EH (cell line): ENCODE measurements at places on chromosomes 1 and 21.
A peak's percentile ranks its signal among the peaks of the same experiment; 100 is the strongest.

- peak; percentile 27 for DNase-seq
Measured at GRCh38 chr1:199279067-199279466, 640.2 kb downstream of the PTPRC start.

DNA sequence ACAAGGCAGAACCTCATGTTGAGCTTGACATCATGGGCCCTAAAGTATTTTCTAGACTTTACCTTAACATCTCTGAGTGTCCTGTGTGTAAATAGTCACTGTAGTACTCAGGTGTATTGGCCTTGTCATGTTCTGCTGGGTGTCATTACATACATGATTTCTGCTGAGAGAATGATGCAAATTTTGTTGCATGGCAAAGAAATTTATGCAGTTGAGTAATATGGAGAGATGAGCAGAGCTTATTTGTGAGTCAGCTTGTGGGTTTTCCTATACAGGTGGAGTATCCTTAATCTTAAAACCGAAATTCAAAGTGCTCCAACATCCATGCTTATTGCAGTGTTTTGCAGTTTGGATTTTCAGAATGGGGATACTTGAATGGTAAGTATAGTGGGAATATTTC lies 36.6 kb downstream of the RGL1 start:
- no peak for DNase-seq

- no peak for DNase-seq
Measured at GRCh38 chr21:45158491-45159423, 84.4 kb downstream of the ADARB1 start.

DNA sequence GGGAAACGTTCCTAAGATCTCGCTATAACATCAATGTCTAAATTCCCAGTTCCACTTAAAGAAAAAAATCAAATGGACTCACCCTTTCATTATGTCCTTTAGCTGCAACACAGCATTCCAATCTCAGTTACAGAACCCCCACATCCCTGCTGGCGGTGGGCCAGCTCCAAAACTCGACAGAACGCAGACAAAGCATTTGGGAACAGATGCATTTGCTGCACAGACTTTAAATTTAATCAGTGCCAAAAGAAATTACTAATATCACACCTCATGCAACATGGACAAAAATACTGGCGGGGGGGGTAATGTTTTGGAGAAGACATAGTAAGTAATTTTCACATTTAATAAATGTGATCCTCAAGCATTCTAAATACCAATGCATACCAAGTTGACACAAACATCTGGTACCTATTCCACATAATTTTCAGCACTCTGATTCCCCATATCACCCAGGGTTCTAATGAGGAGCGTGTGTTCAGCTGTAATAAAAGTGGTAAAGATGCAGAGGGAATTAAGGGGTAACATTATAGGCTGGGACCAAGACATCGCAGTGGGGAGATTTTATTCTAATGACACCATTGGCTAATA lies 79.7 kb downstream of the TGFBR3 start:
- no peak for DNase-seq

- peak; percentile 37 for DNase-seq
Measured at GRCh38 chr1:89698624-89699023, 65.7 kb downstream of the LRRC8C start.

GRCh38 chr1:54969879-54970278 lies 10.5 kb upstream of the TMEM61 start:
- no peak for DNase-seq

DNA sequence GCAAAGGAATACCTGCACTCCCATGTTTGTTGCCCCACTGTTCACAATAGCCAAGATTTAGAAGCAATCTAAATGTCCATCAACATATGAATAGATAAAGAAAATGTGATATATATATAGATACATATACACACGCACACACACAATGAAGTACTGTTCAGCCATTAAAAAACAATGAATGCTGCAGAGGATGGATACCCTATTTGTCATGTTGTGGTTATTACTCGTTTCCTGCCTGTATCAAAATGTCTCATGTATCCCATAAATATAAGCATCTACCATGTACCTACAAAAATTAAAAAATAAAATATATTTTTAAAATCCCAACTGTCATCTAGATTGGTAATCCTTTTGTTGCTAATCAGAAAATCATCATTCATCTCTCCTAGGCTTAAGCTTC lies 634.8 kb upstream of the ADGRL2 start:
- DNase-seq: peak; percentile 25

DNA sequence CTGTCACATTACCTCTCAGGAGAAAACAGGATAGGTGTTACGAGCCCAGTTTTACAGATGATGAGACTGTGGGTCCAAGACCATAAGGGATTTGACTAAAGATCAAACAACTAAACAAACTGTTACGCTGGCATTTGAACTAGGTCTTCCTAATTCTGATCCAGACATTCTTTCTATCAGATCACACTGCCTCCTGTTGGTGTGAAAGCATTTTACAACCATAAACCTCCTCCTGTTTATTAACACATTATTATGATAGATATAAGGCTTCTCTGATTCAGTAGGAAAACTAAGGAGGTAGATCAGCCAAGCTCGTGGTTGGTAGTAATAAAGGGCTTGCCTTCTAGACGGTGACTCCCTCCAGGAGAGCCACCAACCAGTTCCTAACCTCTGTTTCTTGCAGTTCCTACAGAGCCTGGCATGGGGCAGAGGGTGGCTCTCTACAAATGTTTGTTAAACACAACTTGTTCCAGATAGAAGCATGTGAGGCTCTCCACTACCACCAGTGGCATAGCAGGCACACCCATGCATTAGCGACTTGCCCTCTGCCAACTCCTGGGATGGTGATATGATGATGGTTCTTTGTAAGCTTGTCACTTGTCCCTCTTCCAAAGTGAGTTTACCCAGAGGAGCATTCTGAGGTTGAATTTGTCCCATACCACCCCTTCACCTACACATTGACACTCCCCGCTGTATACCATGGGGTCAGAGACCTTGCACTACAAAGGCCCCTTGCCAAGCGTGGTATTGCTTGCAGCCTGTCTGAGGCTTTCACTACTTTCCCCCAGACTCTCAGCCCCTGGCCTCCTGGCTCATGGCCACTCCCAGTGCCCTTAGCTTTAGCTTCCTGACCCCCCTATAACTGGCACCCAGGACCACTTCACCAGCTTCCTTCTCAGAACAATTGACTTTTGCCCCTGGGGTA lies 96.4 kb upstream of the HOOK1 start:
- peak; percentile 52 for DNase-seq

DNA sequence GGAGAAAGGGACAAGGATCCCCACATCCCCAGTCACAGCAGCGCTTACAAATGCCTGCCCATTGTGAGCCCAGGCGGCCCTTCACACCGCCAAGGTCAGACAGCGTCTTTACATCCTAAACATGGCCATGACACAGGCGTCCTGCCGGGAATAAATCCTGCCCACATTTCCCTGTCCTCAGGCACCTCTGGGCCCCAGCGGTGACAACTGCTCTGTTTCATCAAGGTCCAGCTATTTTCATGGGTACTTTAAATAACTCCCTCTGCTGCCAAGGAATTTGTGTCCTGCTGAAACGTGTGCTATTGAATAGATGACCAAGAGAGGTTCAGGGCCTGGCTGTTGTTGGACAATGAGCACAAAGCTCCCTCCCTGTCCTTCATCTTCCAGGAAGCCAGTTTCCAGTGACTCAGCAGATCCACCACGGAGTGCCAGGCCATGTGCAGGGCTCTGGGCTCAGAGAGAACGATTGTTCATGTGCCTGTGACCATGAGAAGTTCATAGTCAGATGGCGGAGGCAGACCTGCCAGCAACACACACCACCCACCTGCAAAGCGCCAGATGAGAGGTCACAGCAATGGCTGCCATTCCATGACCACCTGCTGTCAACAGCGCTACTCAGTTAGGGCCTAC lies 195.8 kb downstream of the MATN1 start:
- peak; percentile 32 for DNase-seq

DNA sequence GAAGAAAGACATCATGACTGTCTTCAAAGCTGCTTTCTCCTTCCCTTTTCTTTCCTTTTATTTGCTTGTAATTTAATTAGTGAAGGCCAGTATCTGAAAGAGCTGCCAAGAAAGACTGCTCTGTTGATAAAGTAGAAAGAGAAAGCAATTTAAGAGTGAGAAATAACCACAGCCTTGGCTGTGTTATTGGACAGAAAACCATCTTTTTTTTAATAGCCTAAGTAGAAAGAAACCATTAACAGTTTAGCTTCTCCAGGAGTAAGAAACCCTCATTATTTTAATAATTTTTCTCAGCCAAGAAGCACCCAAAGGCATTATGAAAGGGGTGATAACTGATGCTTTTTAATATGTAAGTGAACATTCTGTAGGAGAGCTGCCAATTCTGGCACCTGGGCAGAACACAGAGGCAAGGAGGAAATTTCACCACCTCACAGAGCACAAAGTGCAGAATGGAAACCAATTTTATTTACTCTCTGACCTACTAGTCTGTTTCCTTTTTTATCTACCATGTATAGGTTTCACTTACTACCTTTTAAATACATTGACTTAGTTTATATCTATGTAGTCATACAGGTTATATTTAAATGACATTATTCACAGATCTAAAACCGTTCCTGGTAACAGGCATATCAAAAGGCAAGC lies 703.2 kb downstream of the MRPL39 start:
- no peak for DNase-seq

- peak; percentile 92 for DNase-seq
Measured at GRCh38 chr1:17212487-17213121, 7.7 kb downstream of the PADI1 start.

DNA sequence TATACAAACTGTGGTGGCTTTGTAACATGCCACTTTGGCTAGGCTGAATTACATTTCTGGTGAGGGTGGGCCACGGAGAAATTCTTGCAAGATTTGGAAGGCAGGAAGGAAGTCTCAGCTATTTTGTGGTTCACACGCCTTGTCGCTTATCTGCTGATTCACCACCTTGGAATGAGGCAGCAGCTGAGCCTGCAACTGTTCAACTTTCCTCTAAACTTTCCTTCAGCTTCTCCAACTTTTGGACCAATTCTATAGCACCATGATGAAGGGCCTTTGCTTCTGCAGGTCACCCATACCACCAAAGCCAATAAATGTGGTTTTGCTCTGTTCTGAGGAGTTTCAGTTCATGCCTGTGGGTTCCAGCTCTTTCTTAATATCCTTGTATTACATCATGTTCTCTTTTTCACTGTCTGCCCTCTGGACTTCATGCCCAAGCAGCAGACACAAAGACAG lies 337.6 kb upstream of the SNX7 start:
- DNase-seq: peak; percentile 97

DNA sequence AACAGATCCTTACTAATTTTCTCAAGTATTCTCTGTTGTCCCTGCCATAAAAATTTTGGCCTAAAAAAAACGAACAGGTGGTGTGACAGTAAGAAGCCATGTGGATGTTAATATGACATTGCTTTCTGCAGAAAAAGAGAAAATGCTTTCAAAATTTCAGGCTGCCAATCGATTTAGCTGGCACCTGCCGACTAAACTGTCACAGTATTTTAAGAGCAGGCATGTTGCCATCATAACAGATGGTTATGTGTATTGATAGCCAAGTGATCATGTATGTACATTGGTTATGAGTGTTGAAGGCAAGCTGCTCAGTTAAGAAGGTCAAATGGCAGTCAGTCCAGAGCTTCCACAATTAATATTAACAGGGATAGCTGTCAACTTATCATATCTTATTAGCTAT lies 1017.0 kb downstream of the MRPL39 start:
- no peak for DNase-seq

DNA sequence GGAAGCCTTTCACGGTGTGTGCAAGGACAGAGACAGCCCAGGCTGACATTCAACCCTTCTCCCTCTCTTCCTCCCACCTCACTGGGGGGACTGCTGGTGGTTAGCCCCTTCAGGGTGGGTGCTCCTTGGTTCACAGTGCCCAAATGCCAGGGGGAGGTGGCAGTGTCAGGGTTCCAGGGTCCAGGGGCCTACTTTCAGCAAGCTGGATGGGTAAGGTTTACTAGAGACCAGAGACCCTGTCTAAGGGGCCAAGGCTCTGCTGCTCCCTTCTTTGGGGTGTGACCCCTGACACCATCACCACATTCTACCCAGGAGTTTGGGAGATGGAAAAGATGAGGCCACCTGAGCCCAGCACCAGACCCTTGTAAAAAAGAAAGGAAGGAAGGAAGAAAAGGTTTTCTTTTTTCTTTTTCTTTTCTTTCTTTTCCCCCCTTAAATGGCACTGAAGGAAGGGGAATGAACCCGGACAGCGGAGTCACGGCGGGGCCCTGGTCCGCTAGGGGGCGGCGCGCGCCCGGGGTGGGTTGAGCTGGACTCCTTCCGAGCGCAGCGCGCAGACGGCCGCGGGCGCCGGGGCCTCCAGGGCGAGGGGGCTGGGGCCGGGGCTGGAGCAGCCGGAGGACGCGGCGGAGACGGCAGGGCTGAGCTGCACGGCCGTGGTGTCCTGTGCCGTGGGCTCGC lies 18.8 kb downstream of the KNCN start:
- peak; percentile 60 for DNase-seq

DNA sequence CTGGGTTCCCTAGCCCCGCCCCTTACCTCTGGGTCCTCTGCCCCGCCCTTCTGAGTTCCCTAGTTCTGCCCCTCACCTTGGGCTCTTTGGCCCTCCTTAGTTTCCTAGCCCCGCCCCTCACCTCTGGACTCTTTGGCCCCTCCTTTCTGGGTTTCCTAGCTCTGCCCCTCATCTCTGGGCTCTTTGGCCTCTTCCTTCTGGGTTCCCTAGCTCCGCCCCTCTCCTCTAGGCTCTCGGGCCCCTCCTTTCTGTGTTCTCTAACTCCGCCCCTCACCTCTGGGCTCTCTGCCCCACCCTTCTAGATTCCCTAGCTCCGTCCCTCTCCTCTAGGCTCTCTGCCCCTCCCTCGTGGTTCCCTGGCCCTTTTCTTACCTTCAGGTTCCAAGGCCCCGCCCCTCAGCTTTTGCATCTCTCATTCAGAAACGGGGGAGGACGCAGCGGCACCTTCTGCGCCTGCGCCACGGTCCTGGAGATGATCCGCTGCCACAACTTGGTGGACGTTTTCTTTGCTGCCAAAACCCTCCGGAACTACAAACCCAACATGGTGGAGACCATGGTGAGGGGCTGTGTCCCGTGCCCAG lies 88.5 kb downstream of the PTPRU start:
- no peak for DNase-seq

- DNase-seq: no peak
Measured at GRCh38 chr1:31521761-31522555, 54.4 kb upstream of the TINAGL1 start.

GRCh38 chr21:25584833-25585676 lies 22.2 kb downstream of the MRPL39 start:
- no peak for DNase-seq
